T-helper 1 cell (primary cell): ENCODE measurements at places on chromosomes 7 and 10.

- DNase-seq, result no peak
Observed at GRCh38 chr7:96407427-96407826, 85.5 kb upstream of the SLC25A13 start.

DNA sequence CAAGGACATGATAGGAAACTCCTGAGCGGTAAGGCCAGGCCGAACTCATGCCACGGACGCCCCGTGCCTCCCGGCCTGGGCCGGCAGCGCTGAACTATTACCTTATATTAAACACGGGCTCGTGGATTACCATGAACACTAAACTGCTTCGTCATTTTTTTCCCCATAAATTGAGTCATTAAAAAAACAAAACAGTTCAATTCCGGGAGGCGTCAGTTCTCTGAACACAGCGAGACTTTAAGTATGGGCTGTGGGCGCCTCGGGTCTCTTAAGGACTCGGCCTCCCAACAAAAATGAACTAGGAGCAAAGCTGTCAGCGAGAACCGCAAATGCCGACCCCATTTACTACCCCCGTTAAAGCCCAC, 519 bp downstream of the PITRM1 start:
- no peak for DNase-seq

GRCh38 chr7:43869867-43870240, 537 bp upstream of the MRPS24 start:
- no peak for DNase-seq

- no peak for DNase-seq
Observed at GRCh38 chr7:90238583-90238982, 6.4 kb upstream of the CFAP69 start.

- no peak for DNase-seq
Observed at GRCh38 chr10:124534826-124535601, 73.4 kb downstream of the LHPP start.

GRCh38 chr7:33452805-33453502, 323.6 kb downstream of the BBS9 start:
- DNase-seq, result no peak

DNA sequence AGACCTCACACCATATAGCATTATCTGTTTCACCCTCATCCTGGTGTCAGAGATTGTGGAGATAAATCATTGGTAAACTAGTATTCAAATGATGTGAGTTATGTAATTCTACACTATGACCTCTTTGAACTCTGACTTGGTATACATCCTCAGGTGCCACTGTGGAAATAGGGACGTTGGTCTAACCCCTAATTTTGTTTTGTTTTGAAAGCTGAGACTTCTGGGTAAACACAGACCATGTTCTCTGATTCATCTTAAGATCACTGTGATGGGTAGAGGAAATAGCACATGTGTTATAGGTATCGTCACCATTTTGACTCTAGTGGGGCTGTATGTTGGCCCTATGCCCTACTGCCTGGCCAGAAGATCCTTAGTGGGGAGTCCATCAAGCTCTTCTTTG, 241.6 kb downstream of the CCDC7 start:
- no peak for DNase-seq

DNA sequence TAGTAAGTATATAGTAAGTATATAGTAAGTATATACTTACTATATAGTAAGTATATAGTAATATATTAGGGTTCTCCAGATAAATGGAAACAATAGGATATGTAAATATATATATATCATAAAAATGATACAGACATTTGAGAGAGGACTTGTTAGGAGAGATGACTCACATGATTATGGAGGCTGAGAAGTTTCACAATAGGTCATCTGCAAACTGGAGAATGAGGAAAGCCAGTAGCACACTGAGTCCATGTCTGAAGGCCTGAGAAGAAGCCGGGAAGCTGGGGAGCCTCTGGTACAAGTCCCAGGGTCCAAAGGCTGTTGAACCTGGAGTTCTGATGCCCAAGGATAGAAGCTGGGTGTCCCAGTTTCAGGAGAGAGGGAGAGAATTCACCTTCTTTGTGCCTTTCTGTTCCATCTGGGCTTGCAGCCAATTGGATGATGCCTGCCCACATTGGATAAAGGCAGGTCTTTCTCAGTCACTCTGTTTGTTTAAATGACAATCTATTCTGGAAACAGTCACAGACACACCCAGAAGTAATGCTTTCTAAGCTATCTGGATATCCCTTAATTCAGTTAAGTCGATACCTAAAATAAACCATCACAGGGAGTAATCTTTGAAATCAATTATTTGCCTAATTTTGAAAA, 205.5 kb upstream of the CDC14C start:
- DNase-seq, result no peak

DNA sequence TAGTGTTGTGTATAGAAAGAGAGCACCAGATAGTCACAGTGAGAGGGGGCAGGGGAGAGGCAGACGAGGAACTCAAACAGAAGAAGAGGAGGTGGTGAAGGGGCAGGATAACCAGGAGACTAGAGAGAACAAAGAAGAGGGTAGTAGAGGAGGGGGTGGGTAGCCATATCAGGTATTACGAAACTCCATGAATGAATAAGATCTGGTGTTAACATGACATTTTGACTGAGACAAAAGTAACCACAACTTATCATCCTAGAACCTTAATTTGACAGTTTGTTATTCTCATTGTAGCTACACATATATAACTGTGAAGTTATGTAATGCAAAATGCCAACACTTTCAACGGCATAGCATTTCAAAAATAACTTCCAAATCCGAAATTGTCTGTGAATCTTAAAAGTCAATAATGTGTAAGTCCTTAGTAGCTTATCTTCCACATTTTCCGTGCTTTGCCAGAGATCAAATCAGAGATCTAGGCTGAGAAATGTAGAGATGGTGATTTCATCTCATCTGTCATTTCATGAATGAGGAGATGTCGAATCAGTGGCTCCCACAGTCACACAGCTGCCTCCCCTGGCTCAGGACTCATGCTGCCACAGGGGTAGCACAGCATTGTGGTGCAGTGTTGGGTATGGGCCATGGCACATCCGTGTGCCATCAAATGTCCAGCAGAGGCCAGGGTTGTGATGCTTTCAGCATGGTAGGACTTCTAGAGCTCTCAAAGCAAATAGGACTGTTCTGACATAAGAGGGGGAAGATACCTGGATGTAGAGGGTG, 202.1 kb downstream of the HECW1 start:
- DNase-seq, result no peak

- DNase-seq, result no peak
Observed at GRCh38 chr7:93737953-93738352, 152.6 kb downstream of the TFPI2 start.

DNA sequence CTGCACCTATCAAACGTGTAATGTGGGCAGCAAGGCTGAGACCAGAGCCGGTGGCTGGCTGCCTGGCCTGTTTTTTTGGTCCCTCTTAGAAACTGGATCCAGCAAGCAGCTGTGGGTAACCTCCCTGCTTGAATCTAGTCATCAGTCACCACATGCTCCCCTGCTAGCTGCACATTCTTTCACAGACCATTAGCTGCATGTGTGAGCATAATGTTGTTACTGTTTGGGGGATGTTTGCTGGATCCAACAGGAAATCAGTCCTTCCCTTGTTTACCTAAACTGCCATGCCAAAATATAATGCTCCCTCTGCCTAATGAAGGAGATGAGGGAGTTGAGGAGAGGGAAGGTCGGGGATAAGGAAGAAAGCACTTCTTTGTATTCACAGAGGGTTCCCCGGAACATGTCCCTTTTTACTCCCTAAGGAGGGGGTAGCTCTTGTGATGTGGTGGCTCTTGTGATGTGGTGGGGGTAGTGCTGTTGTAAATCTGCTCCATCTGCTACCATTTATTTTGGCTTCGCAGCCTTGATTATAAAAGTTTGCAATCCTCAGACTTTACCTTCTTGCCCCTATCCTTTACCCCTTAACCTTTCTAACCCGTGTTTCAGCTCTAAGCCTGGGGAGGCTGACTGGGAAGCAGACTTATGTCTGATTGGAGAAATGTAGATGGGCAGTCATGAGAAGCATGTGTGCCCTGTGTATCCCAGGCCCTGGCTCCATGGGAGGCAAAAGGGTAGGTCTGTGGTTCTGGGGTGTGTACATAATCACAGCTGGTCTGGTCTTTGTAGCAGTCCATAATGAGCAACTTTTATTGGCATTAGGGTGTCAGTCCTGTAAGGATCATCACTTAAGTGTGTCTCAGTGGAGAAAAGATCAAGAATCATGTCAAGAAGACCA, 20.8 kb downstream of the LOXL4 start:
- no peak for DNase-seq

DNA sequence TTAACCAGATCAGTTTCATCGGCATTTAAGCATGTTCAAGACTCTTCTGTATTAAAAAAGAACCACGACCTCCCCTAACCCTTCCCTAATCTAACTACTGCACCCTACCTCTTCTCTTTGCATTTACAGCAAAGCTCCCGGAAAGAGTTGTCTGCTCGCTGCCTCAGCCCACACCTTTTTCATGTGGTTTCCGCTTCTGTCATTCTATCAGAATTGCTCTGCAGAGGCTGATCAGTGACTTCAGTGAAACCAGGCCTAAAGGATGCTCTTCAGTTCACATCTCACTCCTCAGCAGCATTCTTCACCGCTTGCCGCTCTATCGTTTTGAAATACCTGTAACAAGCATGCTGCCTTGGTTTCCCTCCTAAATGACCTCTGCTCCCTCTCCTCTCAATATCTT, 160.9 kb downstream of the SDK1 start:
- peak; percentile 18 for DNase-seq

- no peak for DNase-seq
Observed at GRCh38 chr10:69172241-69172982, 7.6 kb upstream of the SUPV3L1 start.

GRCh38 chr7:128093614-128094570, 62.7 kb upstream of the LRRC4 start:
- DNase-seq, result no peak

GRCh38 chr10:122962405-122962804, 8.4 kb upstream of the C10orf88 start:
- DNase-seq, result no peak

DNA sequence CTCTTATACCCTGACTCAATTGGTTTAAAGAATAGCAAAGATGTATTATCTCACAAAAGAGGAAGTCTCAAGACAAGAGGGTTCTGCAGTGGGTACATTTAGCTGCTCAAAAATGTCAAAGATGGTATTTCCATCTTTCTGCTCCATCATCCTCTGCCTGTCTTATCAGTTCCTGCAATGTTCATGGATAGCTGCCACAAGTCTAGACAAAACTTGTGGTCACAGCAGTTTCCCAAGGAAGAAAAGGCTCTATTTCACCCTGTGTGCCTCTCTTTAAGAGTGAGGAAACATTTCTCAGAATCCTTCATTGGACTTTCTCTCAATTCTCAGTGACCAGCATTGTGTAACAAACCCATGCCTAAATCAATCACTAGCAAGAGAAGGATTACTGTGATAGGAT, 634.2 kb upstream of the AUTS2 start:
- DNase-seq, result no peak

DNA sequence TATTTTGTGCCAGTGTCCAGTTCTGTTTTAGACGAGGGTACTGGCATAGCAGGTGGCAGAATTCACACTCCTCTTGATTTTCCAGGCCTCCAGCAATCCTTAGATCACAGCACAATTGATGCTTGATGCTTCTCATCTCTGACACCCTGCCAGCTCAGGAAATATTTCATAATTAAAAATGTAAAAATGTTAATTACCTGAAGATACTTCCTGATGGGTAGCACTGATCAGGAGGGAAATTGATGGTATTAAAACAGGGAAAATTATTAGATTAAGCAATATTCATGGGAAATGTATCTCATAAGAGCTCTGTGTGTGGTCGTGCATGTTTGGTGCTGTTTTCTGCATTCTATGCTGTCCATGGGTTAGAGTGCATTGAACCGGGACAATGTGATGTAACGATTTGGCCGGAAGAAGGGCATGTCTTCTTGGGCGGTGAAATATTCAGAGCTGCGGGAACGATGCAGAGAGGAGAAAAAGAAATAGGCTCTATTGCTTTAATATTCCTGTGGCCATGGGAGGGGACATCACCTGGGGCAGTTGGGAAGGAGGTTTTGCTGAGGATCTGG, 43.7 kb upstream of the MKI67 start:
- DNase-seq, result no peak

DNA sequence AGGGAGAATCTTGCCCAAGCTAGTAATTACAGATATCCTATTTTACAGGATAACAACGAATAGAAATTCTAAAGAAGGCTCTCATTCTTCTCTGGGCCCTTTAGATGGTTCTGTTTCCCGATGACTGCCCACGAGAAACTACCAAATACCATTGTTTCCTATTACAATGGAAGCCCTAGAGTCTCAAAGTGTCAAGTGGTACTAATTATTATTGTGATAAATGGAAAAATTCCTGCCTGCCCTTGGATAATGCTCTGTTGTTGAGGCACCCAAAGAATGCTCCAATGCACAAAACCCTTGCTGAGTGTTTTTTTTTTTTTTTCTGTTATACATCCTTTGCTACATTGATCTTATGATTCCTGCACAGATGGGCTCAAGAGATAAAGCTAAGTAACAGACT, 504.5 kb downstream of the XPNPEP1 start:
- DNase-seq, result no peak

GRCh38 chr10:14453593-14453992, 122.9 kb upstream of the FRMD4A start:
- DNase-seq, result no peak

DNA sequence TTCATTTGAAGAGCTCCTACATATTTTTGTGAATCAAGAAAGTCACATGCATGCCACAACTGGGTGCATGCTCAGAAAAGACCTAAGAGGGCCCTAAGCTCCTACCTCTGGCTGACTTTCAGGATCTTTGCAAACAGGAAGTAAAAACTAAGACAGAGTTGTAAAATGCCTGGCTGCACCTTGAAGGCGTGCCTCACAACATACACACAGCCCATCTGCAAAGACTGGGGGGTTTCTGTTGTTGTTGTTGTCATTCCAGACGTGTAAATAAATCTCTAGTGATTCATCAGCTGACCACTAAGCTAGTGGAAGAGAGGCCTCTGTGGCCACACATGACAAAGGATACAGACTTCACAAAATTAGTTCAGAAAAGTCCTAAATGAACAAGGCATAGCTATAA, 31.8 kb downstream of the SMURF1 start:
- no peak for DNase-seq

DNA sequence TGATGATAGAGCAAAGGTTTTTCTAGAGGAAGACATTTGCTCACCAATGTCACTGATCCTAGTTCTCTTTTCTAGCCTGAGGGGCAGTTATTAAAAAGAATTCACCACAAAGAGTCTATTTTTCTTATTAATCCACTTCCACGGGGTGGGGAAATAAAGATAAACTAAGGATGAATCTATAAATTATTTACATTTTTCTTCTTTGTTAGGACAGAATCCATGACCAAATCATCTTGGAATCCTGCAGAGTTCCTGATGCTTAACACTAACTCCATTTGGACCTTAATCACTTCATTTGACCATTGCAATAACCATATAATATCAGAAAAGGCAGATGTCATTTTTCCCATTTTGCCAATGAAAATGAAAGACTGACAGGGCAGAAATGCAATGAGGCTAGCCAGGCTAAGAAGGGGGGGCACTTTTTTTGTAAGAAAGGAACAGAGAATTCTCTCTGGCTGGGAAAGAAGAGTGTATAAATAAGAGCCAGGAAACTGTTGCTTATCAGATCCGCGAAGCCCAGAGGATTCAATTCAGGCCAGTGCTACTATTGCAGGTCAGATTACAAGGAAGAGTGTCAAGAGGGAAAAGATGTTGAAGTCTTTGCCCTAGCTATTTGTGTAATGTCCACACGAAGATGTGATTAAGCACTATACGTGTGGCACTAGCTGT, 433.2 kb downstream of the TNS3 start:
- DNase-seq, result no peak

- DNase-seq, result no peak
Observed at GRCh38 chr10:116798859-116799258, 50.4 kb upstream of the ENO4 start.
